ENCODE measurements at places on chromosomes 4 and X.

DNA sequence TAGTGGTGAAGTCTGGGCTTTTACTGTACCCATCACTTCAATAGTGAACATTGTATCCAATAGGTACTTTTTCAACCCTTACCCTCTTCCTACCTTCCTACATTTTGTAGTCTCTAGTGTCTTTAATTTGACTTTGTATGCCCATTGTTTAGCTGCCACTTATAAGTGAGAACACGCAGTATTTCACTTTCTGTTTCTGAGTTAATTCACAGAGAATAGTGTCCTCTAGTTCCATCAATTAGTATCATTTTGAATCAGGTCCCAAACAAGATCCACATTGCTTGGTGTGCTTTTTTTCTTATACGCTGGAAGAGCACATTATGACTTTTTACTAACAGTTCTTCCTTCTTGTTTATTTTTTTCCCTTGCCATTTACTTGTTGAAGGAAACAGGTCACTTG is 176.0 kb upstream of the WDFY3 start:
- DNase-seq = no peak

GRCh38 chr4:3719191-3719590 is 47.0 kb upstream of the ADRA2C start:
- no peak for DNase-seq

DNA sequence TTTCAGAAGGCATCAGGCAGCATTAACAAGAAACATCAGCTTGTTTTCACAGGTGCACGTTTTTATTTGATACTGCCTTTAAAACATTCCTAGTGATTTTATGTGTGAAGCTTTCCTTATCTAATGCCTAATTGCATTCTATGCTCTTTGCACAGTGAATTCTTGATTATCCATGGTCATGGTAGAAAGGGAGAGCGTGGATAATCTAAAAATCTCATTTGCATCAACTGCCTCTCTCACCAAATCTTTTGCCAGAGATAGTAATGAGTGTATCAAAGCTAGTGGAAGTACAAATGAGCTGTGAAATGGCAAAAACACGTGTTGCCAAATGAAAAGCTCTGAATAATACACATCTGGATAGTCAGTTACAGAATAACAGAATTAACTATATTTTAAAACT is 170.5 kb downstream of the NAA11 start:
- no peak for DNase-seq

- DNase-seq = no peak
These were observed 55.2 kb downstream of the HTRA3 start for GRCh38 chr4:8324640-8325239.

DNA sequence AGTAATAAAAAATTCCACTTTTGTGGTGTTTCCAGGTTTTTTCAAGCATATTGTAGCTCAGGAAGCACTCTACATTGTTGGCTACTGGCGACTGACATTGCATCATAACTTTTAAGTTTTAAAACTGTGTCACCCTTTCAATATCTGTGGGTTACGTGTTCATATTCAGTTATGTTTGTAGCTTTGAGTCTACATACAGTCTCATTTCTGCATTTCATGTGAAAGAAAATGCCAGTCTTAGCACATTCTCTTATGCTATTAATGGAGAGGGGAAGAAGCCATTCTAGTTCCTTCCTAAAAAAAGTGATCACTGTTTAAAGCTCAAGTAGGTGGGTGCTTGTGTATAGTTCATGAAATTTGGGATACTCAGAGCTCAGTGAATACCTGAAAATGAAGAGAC is 38.1 kb downstream of the DIAPH2 start:
- no peak for DNase-seq

DNA sequence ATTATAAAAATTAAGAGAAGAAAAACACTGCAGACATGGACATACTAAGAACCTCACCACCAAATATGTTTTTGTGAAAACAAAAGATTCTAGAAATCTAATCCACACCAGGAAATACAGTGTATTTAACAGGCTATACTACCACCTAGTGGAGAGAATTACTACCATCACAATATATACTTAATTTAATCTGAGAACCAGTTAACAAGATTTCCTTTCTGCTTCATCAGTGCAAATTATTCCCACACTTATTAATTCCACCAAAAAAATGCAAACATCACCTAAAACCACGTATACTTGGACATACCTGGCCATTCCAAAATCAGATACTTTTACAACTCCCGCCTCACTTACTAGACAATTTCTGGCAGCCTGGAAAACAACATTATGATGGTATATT is 7.0 kb upstream of the TXK start:
- peak; percentile 57 for DNase-seq

GRCh38 chrX:4129626-4130025 is 416.2 kb upstream of the PRKX start:
- DNase-seq = no peak

Data from fibroblast of mammary gland (primary cell).